ENCODE measurements at places on chromosomes 3 and 15.

DNA sequence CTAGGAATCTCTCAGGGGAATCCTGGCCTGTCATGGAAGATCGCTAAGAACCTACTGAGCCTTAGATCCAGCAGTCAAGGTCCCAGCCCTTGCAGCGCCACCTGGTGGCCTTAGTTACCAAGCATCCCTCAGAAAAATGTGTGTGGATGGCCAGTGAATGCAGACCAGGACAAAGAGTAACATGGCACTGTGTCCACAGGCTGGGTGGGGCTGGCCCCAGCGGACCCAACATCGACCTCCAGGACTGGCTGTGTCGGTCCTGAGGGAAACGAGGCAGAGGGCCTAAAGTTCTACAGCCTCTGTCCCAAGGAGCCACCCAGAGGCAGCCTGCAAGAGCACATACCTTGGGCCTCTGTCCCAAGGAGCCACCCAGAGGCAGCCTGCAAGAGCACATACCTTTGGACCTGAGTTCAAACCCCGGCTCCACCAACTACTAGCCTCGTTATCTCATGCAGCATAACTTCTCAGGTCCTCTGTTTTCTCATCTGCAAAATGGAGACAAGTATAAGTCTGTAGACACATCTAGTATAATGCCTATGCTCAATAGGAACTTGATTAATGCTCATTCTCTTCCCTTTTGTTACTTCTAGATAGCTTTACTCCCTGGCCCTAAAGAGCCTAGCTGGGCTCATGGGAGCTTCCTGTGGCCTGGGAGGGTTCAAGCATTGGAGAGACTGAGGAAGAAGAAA, 57.5 kb upstream of the HERC1 start:
- peak; percentile 71 for DNase-seq

GRCh38 chr3:13676356-13677017, 127.6 kb downstream of the FBLN2 start:
- no peak for DNase-seq

DNA sequence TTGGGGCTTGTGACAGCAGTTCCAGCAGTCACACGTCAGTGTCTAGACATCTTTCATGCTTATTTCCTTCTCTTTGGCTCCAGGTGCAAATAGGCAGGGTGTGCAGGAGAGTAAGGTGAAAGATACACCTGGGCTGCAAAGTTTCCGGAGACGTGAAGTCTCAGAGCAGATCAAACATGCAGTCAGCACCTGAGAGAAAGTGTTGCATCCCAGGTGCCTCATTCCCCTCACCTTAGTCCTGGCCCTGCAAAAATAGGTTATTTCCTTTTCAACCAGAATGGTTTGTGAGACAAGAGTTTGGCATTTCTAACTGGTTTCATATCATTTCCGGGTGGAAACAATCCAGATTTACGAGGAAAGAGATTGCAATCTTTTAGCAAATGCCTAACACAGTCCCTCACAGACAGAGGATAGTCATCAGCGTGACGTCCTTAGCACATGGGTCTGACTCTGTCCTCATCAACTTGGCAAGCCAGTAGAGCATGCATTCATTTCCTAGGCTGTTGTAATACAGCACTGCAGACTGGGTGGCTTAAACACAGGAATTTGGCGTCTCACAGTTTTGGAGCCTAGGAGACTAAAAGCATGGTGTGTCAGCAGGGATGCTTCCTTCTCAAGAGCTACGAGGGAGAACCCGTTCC, 58.2 kb upstream of the ARRDC4 start:
- DNase-seq = no peak

GRCh38 chr3:27310688-27311087, 58.5 kb downstream of the NEK10 start:
- DNase-seq = no peak

DNA sequence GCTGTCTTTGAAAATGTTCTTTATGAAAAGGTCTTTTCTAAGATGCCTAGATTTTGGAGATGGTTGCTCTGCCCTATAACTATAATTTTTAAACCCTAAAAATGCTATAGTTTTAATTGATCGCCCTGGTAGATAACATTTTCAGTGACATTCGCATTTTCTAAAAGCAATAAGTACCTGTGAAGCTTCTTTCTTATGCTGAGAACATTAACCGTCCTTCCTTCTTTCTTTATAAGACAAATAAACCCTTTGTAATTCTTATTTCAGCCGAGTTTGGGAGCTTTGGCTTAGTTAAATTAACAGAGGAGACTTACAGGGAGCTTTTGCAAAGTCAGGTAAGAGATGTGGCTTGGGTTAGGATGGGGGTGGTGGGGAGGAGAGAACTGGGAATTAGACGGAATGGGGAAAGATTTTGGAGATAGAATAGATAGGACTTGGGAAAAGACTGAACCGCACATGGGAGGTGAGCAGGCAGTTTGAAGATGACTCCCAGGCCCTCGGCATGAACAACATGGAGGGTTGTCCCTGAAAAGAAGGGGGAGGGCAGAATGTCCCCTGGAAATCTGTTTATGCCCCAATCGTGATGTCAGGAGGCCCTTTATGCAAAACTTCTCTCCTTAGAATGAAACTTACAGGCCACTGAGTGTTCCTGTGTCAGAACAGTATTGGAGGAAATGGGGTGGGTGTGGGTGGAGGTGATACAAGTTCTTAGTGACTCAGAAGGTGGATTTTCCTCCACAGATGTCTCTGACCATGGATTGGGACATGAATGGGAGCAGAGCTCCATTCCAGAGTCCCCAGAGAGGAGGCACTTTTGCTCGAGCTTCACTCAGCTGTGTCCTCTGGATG, 76.2 kb upstream of the LARS2 start:
- no peak for DNase-seq

- DNase-seq = no peak
These were observed 180.7 kb upstream of the TTC14 start for GRCh38 chr3:180421221-180421620.
